RCC 7860 (cell line): ENCODE measurements at places on chromosomes 16 and 17.

DNA sequence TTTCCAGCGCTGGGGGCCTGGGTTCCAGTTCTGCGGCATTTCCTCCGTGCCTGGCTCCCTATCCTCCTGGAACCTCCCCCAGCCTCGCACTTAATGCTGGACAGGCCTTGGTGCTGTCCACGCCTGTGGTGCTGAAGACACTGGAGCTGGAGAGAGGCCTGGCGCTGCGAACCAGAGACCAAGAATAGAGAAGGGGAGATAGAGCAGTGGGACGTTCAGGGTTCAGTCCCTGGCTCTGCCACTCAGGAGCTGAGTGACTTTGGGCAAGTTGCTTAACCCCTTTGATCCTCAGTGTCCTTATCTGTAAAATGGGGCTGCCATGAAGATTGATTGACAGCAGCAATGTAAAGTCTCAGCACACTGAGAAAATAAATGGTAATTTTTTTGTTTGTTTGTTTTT is 11.9 kb downstream of the SBK1 start:
- DNase-seq: no peak

- no peak for DNase-seq
Measured at GRCh38 chr17:79549141-79549915, 61.5 kb downstream of the RBFOX3 start.

DNA sequence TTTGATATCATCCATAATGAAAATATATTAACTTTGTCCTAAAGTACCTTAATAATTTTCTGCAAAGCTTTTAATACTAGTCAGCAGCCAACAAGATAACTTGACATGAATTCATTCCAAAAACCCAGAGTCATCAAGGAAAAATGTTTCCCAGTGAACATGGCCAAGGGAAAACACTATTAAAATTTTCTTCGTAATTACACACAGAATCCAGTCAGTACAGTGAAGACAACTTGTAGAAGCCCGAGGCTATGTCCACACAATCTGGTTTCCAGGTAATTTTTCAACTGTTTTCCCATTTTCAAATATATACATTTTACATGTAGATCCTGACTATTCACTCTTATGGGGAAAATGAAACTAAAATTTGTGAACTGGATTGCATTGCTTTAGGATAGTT is 600.9 kb downstream of the CDH8 start:
- no peak for DNase-seq

GRCh38 chr16:80273635-80274538 is 266.9 kb upstream of the DYNLRB2 start:
- no peak for DNase-seq

DNA sequence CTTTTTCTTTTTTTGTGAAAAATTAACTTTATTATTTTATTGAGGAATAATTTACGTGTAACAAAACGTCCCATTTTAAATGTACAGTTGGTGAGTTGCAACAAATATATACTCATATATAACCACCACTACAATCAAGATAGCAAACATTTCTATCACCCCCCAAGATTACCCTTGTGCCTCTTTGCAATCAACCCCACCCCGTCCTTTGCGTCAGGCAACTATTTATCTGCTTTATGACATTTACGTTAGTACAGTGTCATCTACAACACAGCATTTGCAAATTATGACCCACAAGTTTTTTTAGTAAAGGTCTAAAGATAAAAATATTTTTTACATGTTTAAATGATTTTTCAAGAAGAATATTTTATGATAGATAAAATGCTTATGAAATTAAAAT is 485.6 kb upstream of the SOX9 start:
- DNase-seq: no peak

DNA sequence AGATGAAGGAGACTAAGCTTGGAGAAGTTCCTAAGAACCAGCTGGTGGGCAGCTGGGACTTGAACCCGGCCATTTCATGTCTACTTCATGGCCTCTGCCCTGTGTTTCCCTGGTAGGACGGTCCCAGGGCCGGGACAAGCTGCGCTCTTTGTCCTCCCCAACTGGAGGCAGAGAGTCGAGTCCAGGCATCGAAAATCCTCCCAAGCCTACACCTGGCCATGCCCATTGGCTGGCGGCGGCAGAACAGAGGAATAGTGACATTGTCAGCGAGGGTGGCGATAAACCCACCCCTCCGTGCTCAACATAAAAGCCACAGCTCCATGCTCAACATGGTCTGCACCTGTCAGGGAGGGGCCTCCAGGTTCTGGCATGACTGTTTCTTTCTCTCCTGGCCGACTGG is 77.7 kb downstream of the RBFOX3 start:
- no peak for DNase-seq

DNA sequence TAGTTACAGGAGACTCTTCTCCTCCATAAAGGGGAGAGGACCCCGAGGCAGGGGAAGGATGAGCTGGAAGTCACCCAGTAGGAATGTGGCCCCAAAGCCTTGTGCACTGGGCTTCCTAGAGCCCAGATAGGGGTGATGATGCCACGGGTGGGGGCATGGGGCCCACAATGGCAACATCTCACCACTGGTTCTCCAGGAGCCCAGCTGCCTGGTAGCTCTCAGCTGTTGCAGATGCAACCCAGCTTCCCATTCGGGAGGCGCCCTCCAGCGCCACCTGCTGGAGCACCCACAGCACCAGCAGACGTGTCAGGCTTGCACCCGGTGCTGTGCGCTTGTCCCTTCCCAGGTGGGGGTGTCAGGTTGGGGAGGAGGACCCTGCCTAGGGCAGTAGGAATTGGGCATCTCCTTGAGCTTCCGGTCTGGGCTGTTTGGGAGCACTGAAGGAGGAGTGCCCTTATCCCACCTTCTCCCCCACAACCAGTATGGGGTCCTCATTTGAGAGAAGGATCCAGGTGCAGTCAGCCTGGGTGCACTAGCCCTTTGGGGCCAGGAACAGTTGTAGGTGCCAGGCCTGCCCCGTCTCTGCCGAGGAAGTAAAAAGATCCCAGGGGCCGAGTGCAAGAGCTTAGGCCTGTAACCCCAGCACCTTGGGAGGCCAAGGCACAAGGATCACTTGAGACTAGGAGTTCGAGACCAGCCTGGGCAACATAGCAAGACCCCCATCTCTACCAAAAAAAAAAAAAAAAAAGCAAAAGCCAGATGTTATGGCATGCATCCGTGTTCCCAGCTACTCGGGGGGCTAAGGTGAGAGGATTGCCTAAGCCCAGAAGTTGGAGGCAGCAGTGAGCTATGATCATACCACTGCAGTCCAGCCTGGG is 14.4 kb downstream of the CDIPT start:
- peak; percentile 26 for DNase-seq

DNA sequence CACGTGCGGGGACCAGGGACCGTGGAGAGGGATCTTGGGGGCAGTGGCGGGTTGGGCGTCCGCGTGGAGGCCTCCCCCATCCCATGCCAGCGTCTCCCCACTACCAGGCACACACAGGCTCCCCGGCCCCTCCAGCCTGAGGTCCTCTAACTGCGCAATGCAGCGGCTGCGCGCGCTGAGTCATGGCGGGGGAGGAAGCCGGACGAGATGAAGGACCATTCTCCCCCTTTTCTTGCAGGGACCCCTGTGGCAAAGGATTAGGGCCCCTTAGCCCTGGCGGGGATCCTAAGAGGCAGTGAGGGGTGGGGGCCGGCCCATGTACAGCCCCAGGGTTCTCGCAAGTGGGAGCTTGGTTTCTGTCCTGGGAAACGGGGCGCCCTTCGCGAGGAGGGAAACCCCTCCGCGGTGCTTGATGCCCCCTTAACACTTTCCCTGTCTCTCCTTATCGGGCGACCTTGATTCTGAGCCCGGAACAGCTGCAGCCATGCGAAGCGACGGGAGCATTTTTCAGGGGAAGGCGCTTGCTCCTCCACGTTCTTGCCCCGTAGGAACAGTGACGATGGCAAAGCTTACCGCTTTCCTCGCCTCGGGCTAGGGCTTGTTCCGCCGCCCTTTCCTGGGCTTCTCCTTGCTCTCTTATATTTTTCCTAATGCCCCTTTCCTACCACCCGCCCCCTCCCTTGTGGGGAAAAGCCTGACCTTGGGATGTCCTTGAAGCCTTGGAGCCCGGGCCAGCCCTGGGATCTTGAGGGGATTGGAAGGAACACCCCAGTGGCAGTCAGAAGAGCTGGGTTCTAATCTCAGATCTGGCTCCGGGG is 592 bp downstream of the ALDOA start:
- peak; percentile 21 for DNase-seq

DNA sequence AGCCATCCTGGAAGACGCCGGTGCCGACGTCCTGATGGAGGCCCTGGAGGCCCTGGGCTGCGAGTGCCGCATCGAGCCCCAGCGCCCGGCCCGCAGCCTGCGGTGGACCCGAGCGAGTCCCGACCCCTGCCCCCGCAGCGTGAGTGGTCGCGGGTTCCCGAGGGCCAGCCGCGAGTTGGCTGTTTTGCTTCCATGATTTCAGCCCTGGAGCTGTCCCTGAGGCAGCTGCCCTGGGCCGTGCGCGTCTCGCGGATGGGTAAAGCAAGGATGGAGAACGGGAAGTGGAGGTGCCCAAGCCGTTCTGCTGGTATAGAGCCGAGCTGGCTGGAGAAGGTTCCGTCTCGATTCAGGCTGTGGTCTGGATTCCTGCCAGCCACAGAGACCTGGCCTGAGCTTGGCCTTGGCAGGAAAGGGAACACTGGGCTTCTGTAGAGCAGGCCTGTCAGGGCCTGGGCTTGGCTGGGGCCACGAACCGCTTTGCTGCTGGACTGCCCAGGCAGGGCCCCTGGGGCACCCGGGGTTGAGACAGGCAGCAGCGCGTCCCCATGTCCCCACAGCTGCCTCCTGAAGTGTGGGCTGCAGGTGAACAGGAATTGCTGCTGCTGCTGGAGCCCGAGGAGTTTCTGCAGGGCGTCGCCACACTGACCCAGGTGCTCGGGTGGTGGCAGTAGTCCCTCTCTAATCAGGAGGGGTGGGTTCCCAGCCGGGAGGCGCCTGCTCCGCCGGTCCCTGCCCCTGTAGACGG is 941 bp upstream of the MRPS34 start:
- no peak for DNase-seq

- peak; percentile 84 for DNase-seq
Measured at GRCh38 chr17:41049110-41049509, 2.0 kb upstream of the KRTAP2-1 start.

DNA sequence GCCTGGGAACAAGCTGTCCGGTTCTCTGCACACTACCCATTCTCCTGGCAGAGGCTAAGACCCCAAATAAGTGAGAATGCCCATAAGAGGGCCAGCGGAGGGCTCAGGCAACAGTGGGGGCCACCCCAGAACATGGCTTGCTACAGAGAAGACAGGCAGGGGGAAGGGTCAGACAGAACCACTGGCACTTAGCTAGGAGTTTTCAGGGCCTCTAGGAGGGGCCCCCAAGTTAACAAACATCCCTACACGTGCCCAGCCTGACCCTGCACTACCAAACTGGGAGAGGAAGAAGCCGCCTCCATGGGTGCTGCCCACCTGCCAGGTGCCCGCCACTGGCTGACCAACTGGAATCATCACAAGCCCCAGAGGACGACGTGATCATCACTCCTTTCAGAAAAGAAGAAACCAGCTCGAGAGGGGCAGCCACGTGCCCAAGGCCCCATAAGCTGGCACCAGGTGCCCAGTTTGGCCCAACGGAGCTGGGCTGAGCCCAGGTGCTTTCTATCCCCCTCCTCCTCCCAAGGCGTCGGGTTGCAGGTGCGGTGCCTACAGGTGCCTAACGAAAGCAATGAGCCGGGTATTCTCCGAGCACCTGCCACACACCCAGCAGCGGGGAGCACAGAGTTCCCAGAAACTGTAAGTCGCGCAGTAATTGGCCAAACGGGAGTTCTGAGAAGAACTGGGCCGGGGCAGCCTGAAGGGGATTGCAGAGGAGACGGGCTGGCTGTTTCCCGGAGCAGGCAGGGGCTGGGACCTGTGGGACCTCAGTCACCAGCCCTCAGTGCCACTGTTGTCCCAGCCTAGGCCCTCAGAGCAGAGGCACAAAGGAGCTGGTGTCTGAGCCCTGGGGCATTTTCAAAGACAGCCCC is 13.2 kb downstream of the RPH3AL start:
- no peak for DNase-seq

DNA sequence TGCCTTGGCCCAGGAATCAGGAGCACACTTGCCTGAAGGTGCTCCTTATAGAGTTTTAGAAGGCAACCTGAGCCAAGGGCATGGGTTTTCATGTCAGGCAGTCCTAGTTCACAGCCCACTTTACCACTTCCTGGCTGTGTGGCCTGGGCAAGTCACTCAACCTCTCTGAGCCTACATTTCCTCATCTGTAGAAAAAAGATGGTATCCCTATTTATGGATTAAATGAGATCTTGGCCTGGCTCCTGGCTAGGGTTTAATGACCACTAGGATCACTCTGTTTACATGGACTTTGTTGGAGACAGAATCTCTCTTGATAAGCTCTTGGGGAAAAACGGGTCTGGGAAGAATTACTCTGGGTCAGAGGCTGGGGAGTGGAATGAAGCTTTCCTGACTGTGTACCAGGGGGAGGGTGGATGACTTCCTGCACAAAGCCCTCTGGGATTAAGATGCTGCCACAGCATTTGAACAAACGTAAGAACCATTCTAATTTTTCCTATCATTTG is 2.3 kb downstream of the MT2A start:
- peak; percentile 12 for DNase-seq

DNA sequence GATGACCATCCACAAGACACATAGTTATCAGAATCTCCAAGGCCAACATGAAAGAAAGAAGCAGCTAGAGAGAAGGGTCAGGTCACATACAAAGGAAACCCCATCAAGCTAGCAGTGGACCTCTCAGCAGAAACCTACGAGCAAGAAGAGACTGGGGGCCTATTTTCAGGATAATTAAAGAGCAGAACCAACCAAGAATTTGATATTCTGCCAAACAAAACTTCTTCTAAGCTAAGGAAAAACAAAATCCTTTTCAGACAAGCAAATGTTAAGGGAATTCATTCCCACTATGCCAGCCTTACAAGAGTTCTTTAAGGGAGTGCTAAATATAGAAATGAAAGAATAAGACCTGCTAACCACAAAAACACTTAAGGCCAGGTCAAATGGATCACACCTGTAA is 47.8 kb downstream of the ITFG1 start:
- DNase-seq: no peak

DNA sequence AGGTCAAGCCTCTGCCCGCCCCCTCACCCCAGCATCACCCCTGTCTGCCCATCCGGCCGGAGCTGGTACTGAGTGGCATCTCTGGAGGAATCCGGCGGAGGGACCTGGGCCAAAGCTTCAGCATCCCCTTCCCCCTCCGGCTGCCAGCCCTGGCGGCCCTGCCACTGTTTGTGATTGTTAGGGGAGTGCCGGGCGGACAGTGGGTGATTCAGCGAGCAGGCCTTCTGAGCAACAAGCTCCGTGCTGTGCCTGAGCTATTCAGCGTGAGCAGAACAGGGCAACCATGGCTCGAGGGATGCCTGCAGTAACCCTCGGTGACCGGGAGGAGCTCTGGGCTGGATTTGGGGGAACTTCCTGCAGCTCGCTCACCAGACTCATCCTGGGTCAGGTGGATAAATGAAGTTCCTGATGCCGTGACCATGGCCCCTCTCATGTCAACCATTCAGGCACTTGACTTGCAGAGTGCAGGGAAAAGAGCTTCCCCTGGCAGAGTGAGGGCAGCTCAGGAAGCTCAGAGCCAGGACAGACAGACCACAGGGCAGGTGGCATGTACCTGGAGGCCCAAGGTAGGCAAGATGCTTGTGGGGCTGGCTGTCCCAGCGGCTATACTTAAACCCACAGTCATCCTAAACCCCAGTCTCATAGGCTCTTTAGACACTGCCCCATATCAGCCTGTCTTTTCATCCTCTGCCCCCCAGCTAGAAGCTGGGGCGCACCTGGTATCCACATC is 24.3 kb upstream of the MLKL start:
- peak; percentile 41 for DNase-seq

- DNase-seq: no peak
Measured at GRCh38 chr16:58299757-58300349, 5.0 kb upstream of the PRSS54 start.
